ENCODE measurements at places on chromosomes 5 and 9. TPM values are rescaled to one million over a fixed set of nuclear protein-coding genes. Genes with fewer than 3 reads are reported as not detected.
A peak's percentile ranks its signal among the peaks of the same experiment; 100 is the strongest.

GRCh38 chr9:107221321-107221720 lies 61.8 kb upstream of the RAD23B start:
- DNase-seq = peak; percentile 18

DNA sequence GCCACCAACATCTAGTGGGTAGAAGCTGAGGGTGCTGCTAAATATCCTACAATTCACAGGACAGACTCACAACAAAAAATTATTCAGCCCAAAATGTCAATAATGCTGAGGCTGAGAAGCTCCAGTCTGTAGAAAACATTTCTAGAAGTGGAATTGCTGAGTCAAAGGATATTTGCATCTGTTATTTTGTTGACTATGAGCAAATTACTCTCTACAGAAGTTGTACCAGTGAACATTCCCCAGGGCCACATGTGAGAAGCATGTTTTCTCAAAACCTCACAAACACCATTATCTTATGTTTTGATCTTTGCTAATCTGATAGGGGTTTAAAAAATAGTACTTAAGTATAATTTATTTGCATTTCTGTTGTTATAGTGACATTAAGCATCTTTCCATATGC lies 15.4 kb downstream of the ITK start:
- no peak for DNase-seq

DNA sequence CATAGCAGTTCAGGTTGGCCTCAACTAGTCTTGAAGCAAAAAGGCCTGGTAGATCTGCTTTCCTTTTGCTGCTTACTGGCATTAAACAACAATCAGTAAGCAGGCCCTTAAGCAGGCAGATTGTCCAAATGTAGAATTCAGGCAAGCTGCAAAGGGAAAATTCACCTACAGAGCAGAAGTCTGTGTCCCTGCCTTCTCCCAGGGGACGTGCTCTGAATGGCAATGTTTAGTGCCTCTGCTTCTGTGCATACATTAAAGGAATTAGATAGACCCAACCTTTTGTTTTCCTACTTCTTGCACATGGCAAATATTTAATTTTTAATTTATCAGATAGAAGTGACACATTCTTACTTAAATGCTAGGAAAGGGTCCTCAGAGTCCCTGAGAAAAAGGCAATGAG lies 328.8 kb upstream of the PIK3R1 start:
- no peak for DNase-seq

- DNase-seq = no peak
Observed at GRCh38 chr5:36177154-36177553, 25.2 kb downstream of the SKP2 start.

DNA sequence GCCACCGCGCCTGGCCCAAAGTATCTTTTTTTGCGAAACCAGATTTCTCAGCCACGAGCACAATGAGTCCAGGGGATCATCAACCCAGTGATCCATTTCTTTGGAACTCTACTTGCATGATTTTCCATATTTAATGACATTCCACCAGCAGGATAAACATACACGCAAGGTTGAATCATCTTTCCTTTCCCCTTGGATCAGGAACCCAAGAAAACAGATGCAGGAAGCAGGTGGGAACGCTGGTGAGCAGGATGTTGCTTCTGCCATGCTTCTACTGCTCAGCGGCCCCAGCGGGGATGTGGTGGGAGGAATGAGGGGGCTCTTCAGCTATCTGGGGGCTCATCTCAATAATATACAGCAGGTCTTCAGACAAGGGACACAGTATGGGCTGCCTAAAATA lies 118.2 kb downstream of the SEC61B start:
- DNase-seq = no peak

- DNase-seq = no peak
Observed at GRCh38 chr9:128073253-128073886, 5.3 kb downstream of the SLC25A25 start.

DNA sequence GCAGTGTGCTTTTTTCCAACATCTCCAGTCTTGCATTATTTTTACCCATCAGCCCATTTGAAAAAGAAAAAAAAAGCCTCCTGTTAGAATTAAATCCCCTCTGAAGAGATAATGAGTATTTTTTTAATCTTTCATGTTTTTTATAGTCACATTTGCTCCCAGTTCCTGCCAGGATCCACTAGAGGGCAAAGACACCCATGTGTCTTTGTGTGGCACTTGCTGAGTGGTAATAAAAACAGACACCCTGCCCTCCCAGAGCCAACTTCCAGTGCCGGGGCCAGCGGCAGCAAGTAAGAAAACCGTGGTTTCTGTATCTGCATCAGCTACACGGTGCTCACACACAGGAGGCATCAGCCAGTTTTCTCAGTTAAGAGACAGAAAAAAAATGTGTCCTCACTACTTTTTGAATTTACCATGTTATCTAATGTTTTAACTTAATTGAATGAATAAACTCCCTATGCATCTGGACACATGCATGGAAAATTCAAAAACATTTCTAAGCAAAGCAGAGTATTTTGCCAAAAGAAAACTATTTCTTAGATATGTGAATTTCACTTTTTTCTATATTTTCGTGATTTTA lies 70.2 kb upstream of the PLEKHG4B start:
- peak; percentile 37 for DNase-seq

DNA sequence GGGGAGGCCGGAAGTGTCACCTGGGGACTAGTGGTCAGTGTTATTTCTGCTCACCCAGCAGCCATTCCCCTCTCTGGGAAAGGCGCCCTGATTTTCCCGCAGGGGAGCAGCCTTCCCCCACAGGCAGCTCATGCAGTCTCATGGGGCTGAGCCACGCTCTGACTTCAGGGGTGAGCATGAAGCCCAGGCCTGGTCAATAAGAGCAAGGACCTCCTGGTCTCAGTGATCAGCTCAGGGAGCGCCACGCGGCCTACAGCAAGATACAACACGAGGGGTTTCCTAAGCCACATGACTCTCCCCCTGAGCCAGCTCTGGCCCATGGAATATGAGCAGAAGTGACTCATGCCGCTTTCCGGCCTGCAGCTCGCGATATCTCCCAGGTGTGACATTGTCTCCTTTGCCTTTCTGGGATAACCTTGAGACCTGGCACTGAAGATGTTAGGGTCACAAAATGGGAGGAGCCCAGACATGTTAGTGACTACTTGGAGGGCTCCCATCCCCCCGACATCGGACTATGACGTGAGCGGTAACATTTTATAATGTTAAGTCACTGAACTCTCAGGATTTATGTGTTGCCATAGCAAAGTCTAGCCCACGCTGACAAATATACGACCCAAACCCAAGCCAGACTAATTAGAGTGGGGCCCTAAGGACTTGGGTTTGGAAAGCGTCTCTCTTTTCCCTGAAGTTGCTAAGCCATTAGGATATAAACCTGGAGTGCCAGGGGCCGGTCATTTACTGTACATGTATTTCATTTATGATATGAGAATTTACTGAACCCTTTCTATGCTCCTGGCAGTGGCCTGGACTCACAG lies 46.5 kb upstream of the GFPT2 start:
- no peak for DNase-seq

- DNase-seq = no peak
Observed at GRCh38 chr5:172274951-172275753, 8.4 kb downstream of the UBTD2 start.

DNA sequence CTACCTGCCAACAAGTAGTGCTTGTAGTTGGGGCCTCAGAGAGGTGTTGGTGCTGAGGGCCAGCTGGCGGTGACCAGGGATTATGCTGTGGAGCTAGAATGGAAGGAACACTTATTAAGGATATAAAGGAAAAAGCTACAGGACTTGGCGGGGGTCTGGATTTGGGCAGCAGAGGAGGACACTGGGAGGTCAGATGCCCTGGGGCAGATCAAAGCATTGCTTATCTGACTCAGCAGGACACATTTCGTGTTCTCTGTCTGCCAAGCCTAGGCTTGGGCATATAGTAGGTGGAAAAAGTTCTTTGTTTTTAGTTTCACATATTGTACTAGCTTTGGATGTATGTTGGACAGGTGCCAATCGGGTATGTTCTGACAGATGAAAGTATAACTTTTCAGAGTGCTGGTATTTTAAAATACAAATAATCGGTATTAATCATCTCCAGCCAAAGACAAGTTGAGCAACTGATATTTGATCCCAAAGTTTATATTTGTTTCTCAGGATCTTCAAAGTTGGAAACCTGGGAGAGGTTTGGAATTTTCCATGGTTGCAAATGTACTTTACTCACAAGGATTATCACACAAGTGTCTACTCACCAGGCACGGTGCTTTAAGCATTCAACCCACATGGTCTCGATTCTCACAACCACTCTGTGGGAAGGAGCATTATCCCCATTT lies 69.4 kb downstream of the IQGAP2 start:
- no peak for DNase-seq

- peak; percentile 51 for DNase-seq
Observed at GRCh38 chr9:129481810-129482511, 138.9 kb downstream of the C9orf50 start.

DNA sequence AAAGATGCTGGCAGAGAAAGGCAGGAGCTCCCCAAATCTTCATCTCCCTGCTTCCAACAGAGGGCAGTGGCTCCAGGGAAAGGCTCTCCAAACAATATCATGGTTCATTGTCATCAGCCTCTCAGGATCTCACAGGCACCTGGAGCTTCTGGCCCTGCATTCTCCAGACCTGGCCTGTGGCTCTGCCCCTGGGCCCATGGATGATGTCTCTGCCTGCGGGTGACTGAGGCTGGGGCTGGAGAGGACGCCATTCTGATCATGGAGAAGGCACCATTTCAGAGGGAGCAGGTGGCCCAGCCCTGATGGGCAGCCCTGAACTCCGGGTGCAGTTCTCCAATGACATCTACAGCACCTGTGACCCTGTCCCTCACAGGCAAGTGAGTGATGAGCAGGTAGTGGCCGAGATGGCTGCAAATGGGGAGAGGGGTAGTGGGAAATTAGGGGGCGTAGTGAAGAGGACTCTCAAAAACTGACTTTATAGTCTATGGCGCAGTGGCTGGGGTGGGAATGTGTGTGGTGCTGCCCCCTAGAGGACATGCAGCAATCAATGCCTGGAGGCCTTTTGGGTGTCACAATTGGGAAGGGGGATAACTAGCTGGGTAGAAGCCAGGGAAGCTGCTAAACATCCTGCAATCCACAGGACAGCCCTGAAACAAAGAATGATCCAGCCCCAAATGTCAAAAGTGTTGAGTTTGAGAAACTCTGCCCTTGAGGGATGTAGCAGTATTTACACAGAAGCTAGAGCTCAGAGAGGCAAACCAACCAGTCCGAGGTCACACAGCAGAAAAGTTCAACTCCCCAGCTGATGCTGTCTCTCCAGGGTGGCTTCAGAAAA lies 3.2 kb downstream of the SH3PXD2B start:
- peak; percentile 83 for DNase-seq

GRCh38 chr5:52727020-52727419 lies 60.7 kb upstream of the ITGA1 start:
- DNase-seq = no peak

- no peak for DNase-seq
Observed at GRCh38 chr9:89466451-89467277, 31.2 kb downstream of the SEMA4D start.

C5orf58 gene
- 9.1 TPM for polyA plus RNA-seq

C9orf43 gene
- 0.63 TPM for polyA plus RNA-seq

LURAP1L gene
- polyA plus RNA-seq = 0.68 TPM

Measured in GM23338 (cell line).